ENCODE measurements at places on chromosomes 7 and 10. TPM values are rescaled to one million over a fixed set of nuclear protein-coding genes. Genes with fewer than 3 reads are reported as not detected.

GRCh38 chr7:44386139-44386913, 60.9 kb upstream of the CAMK2B start:
- H3K4me3 ChIP-seq = no peak overlapping the region
- H3K4me1 ChIP-seq = no peaks in the 10 kb centered on the region
- no peak overlapping the region for H3K27ac ChIP-seq
- no peaks in the 10 kb centered on the region for H3K27me3 ChIP-seq
- no peak for DNase-seq

- DNase-seq = no peak
- H3K27me3 ChIP-seq = no peaks in the 10 kb centered on the region
- H3K27ac ChIP-seq = no peak overlapping the region
- H3K36me3 ChIP-seq = no peaks in the 10 kb centered on the region
- no peaks in the 10 kb centered on the region for H3K4me1 ChIP-seq
These were observed 115.3 kb upstream of the BMPER start for GRCh38 chr7:33789871-33790630.

DNA sequence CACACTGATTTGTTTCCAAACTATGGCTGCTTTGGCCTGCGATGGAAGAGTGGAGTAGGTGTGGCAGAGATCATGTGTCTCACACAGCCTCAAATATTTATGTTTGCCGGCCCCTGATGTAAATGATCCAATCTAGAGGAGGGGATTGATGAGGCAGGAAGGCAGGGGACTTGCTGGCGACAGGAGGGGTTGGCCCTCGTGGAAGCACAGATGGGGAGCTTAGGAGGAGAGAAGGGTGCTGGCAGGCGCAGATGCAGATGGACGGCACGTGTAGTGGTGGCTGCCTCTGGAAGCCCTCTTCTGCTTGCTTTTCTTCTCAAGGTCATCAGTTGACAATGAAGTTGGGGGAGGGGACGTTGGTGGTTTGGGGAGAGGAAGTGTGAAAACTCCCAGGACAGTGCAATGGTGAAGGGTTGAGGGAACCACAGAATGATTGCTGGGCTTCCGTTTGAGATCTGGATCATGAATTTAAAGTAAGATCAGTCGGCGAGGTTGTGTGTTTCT, 15.4 kb downstream of the COL13A1 start:
- no peak overlapping the region for H3K27ac ChIP-seq
- H3K36me3 ChIP-seq = no peaks in the 10 kb centered on the region
- H3K4me1 ChIP-seq = peaks cover 18% of the 10 kb centered on the region
- no peak overlapping the region for H3K4me3 ChIP-seq
- DNase-seq = no peak

The GJD4 gene
- not detected for total RNA-seq

The CYP3A7 gene
- total RNA-seq = not detected

The FAS gene
- total RNA-seq = 48.6 TPM

The INSYN2A gene
- total RNA-seq = not detected

The GHITM gene
- 198 TPM for total RNA-seq

DNA sequence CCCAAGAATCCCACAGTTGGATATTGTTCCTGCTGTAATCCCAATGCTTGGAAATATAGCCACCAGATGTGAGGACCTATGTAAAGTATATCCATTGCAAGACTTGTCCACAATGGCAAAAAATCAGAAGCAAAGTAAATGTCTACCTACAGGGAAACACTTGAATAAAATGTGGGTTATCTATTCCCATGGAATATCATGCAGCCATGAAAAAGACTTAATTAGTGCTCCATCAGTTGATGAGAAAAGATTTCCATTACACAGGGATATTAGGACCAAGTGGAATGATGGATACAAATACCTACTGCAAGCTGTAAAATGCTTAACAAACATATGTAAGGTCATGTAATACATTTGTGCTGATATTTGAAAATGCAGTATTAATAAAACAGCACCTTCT, 131.2 kb downstream of the BTAF1 start:
- H3K36me3 ChIP-seq = no peaks in the 10 kb centered on the region
- H3K27me3 ChIP-seq = no peaks in the 10 kb centered on the region
- no peak overlapping the region for H3K4me3 ChIP-seq

The MYO3A gene
- total RNA-seq = not detected

The GTF2IRD2 gene
- 2.8 TPM for total RNA-seq

- H3K27me3 ChIP-seq = peaks cover 10% of the 10 kb centered on the region
- DNase-seq = peak; percentile 56
- no peak overlapping the region for H3K4me3 ChIP-seq
- no peak overlapping the region for H3K27ac ChIP-seq
- no peaks in the 10 kb centered on the region for H3K36me3 ChIP-seq
- peaks cover 10% of the 10 kb centered on the region for H3K4me1 ChIP-seq
These were observed 94.0 kb downstream of the ADARB2 start for GRCh38 chr10:1643161-1643907.

GRCh38 chr10:99279626-99280111, 44.0 kb upstream of the HPSE2 start:
- no peak overlapping the region for H3K4me3 ChIP-seq
- H3K4me1 ChIP-seq = no peaks in the 10 kb centered on the region
- no peak overlapping the region for H3K27ac ChIP-seq
- H3K36me3 ChIP-seq = no peaks in the 10 kb centered on the region
- no peak for DNase-seq

DNA sequence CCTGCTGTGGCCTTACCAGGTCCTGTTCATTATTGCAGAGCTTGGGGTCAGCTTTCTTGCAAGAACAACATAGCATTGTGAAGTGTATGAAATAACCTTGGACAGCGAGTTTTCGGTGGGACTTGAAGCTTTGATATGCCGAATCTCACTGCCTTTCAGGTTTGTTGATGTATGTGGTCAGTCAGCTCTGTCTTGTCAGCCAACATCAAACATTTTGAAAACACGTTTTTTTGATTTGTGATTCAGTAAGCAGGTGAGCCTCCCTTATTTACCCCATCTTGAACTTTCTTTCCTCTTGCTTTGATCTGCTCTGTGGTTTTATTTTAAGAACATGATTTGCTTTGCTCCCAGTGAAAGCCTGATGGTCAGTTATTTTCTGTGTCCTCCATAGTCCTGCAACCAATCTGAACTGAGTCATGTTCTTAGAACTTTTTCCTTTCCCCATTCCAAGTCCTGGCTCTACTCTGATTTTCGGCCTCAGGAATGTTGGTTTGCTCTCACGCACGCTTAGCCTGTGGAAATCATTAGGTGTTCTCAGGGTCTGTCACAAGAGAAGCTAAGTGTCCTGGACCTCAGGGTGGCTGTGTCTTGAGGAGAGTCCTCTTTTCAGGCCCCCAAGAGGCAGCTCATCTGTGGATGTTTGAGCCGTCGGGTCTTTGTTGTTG, 8.7 kb downstream of the WBP1L start:
- no peak for DNase-seq
- peaks cover 10% of the 10 kb centered on the region for H3K36me3 ChIP-seq
- peak overlapping the region; percentile 40 for H3K27ac ChIP-seq

The AGR3 gene
- total RNA-seq = not detected

The CACNA2D1 gene
- not detected for total RNA-seq

The AP1S1 gene
- 39.5 TPM for total RNA-seq

DNA sequence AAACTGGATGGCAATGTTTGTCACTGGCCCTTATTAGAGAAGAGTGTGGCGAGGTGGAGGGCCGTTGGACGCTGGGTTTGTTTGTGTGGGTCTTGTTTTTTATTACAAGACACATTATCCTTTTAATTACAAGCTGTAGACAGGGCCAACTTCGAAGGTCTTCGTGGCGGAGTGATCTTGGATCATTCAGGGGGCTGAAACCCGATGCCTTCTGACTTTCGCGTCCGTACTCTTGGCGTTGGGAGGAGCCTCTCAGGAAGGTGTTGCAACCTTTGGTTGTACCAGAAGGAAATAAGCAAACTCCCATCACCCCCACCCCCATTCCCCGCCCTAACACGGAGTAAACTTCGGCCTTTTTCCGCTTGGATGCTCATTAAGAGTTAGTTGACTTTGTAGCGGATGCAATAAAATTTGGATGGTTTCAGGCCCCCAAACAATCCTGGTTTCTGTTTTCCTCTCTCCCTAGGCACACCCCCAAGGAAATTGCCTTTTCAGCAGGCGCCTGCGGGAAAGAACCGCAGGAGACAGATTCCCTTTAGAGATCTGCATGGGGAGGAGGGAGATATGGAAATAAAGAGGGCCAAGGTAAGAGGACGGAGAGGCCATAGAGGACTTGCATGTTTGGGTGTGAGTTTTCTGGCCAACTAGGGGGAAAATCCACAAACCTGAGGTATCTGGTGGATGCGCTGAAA, 294.5 kb upstream of the NFE2L3 start:
- H3K36me3 ChIP-seq = peaks cover 4% of the 10 kb centered on the region
- H3K27me3 ChIP-seq = peaks cover 38% of the 10 kb centered on the region
- no peak for DNase-seq

- H3K27ac ChIP-seq = no peak overlapping the region
- no peaks in the 10 kb centered on the region for H3K27me3 ChIP-seq
- no peaks in the 10 kb centered on the region for H3K4me1 ChIP-seq
- DNase-seq = no peak
- no peak overlapping the region for H3K4me3 ChIP-seq
These were observed 84.0 kb upstream of the PPP1R17 start for GRCh38 chr7:31603046-31603445.

DNA sequence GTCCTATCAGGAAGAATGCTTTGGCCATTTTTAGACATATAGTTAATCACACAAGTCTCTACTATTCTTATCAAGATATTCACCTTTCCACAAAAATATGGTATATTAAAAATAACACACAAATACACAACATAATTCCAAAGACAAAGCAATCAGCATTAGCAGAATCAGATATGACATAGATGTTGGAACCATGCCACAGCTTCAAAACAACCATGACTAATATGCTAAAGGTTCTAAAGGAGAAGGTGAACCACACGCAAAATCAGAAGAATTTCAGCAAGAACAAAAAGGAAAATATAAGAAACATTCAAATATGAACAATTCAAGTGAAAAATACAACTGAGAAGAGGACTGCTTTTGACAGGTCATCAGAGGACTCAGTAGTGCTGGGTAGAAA, 670.2 kb upstream of the SORCS1 start:
- H3K27ac ChIP-seq = no peak overlapping the region
- H3K4me3 ChIP-seq = no peak overlapping the region
- H3K27me3 ChIP-seq = no peaks in the 10 kb centered on the region

All from activated CD8-positive, alpha-beta T cell treated with anti-CD3 and anti-CD28 coated beads for 36 hours (primary cell).